ENCODE measurements at places on chromosomes 5 and 9.

DNA sequence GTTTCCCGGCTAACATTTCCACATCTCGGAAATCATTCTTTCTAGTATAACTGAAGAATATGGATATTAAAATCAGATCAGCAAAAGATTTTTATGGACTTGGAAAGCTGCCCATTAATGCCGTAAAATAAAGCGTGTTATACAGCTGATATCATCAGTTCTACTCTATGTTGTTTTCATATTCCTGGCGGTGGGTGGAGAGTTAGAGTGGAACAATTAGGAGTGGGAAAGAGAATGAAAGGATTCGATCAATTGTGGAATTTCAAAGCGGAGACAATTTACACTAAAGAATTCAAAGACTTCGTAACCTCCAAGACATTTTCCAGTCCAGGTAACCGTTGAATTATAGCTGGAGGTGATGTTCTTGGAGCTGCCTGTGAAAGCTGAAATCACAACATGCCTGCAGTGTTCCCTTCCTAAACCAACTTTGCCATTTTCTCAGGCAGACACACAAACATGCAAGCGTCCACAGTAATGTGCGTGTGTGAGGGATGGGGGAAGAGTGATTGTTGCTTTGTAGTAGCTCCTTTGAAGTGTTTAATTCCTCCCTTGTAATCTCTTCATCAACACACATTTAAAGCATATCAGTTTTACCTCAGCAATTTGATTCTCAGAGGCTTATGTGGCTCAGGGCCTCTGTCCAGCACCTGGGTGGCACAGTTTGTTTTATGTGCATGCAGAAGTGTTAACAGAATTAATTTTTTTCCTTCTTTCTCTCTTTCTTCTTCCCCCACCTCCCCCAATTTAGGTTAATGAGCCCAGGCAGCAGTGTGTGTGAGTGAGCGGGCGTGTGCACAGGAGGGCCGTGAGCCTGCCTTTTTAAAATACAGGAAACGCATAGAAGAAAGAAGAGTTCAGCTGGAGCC, 544.1 kb downstream of the RAB3C start:
- no peak for DNase-seq

GRCh38 chr5:66742896-66743247, 146.7 kb downstream of the MAST4 start:
- DNase-seq = no peak

GRCh38 chr9:95411054-95411892, 93.8 kb upstream of the FANCC start:
- DNase-seq = no peak

DNA sequence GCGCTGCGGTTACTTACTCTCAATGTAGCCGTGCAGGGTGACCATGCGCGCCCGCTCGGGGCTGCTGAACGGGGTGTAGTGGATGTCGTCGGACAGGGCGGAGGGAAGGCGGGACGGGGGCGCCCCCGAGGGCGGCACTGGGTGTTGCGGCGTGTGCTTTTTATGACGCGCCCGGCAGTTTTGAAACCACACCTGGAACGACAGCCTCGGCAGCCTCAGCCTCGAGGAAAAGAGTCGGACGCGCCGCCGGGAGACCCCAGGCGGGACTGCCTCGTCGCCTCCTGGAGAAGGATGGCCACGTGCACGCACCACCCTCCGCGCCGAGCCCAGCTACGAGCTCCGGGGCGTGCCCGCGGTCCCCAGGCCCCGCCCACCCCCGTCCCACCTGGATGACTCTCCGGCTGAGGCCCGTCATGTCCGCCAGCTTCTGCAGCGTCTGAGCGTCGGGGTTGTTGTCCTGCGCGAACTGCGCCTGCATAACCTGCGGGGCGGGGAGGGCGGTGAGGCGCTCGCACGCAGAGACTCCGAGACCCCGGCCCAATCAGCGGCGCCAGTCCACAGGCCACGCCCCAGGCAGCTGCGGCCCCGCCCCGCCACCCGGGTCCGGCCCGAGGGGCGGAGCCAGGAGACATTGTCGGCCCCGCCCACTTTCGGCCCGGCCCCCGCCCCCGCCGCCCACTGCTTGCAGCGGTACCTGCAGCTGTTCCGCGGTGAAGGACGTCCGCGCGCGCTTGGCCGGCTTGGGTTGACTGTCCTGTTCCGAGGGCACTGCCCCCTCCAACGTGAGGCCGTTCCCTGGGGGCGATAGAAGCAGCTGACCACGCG, 15.0 kb downstream of the LHX6 start:
- peak; percentile 18 for DNase-seq

Measured in HS-5 (cell line).